ENCODE measurements at places on chromosomes 1 and 21. TPM values are rescaled to one million over a fixed set of nuclear protein-coding genes. Genes with fewer than 3 reads are reported as not detected.

- no peak for DNase-seq
Observed at GRCh38 chr21:44376606-44377005, 23.2 kb downstream of the TRPM2 start.

GRCh38 chr21:36849461-36850105 is 116.9 kb downstream of the HLCS start:
- DNase-seq, result no peak

DNA sequence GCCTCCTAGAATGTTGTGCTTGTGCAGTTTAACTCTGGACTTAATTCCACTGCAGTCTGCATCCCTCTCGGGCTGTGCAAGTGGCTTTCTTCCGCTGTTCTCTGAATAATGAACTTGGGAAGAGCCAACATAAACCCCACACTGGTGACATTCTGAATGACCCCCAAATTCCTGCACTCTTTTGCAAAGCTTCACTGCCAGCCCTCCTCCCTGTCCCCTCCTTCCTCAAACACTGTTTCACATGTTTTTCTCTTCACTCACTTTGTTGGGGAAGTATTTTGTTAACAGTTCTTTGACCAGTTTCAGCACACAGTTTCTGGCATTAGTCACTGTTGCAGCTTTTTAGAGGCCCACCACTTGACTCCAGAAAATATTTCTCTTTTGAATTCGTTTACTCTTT is 39.7 kb downstream of the GNG12 start:
- no peak for DNase-seq

DNA sequence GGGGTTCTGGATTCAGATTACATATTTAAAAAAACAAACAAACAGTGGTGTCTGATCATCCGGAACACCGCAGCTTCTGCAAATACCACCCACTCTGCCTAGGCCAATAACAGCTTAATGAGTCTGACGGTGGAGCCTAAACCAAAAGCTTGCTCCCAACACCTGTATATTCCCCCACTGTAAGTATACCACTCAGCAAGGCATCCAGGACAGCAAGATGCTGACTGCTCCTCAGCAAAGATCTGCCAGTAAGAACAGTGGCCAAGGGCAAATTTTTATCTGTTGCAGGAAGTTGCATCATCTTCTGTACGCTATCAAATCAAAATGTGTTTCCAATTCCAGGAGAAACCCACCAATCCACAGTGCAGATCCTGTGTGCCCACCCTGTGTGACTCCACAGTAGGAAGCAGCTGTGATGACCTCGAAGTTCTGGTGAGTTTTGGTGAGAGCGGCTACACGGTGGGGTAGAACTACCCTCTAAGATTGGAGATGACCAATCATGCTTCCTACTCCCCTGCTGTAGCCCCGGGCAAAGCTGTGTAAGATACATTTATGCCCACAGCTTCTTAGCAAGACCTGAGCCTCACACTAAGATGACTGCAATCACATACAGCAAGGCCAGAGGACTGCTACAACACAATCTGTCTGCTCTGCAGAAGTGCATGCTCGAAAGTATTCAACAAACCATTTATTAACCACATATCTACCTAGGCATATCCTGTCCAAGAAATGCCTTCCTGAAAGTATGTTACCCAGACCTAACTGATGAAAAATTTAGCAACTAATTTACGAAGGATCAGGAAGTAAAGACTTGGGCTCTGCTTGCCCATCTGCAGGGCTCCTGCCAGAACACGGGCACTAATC is 30.5 kb downstream of the SIPA1L2 start:
- no peak for DNase-seq

Gene RORC
- total RNA-seq, result not detected

Gene LCE3E
- not detected for total RNA-seq

GRCh38 chr1:26524181-26524580 is 5.4 kb upstream of the RPS6KA1 start:
- no peak for DNase-seq

DNA sequence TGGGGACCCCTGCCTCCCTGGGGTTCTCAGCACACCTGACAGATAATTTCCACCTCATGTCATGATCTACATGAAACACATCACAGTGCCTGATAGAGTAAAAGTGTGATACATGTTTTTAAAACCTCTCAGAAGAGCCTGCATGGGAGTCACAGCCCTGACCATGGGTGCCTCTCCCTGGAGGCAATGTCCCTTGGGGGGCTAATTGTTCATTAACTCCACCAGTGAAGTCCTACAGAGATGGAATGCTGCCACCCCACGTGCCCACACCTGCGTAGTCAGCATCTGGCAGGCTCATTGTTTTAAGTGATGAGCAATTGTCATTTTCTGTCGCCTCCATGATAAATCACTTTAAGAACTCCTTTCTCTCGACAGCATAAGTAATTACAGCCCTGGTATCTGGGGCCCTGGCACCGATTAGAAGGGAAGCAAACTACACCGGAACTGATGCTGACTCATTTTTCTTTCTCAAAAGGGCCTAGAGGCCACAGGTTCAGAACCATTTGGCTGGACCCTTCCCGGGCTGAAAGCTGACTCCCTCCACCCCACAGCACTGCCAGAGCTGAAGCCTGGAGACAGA is 109.6 kb upstream of the GJB5 start:
- DNase-seq, result no peak

Gene CCDC30
- total RNA-seq, result 6.9 TPM

DNA sequence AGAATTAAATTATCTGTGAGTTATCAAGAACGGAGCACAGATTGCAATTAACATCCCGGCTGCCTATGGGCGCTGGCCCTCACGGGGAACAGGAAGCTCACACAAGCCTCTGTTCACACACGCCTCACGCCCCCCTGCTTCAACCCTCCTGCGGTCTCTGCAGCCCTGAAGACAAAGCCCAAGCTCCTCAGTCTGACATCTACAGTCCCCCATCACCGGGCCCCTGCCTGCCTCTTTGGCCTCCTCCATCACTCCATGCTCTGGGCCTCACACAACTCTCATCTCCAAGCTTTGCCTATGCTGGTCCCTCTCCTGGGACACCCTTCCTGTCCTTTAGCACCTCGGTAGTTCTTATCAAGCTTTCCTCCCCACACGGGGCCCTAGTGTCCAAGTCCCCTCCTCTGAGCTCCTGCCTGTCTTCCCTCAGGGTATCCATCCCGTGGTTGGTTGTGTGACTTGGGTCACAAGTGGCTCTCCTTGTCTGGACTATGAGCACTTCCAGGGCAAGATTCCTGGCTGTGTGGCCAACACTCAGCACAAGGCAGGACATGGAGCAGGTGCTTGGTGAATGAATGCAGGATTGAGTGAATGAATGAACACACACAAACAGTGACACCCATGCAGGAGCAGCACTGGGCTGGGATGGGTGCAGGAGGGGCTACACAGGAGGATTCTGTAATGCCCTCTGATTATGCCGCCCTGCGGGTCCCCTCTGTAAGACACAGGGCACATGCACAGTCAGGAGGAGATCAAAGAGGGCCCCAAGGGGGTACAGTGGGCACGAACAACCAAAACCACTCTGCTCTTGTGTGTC is 116.1 kb downstream of the DMRTB1 start:
- no peak for DNase-seq

Gene SCYL3
- total RNA-seq, result 9.1 TPM
